ENCODE measurements at places on chromosomes 5 and 9.

GRCh38 chr5:179131321-179131835 is 71.2 kb downstream of the ZNF354C start:
- no peak for DNase-seq

DNA sequence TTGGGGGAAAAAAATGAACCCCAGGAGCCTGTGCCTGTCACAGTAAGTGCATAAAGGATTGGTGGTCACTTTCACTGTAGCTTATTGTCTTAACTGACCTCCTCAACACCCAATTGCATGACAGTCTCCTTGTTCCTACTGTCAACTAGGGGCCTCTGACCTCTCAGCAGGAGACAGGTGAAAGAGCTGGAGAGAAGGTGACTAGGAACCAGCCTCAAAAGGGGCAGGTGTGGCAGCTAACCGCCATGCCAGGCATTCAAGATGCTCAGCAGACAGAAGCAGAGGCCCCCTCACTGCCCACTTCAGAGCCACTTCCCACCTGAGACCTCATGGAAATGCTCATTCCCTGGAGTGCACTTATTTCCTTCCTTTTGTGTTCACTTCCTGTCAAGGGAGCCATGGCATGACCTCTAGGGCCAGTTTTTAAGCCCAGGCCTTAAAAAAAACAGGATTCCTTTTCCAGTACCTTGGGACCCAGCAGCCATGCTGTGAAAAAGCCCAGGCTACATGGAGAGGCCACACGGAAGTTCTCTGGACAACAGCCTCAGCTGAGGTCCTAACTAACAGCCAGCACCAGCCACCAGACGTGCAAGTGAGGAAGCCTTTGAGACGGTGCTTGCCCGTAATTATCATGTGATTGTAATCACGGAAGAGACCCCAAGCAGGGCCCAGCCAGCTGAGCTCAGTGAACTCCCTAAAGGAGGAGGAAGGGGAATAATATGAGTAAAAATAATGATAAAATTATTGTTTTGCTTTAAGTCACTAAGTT is 74.9 kb downstream of the NSUN2 start:
- no peak for DNase-seq

- DNase-seq, result no peak
Measured at GRCh38 chr9:96574931-96575351, 44.7 kb downstream of the CDC14B start.

GRCh38 chr5:82754759-82755158 is 322.4 kb downstream of the TMEM167A start:
- DNase-seq, result no peak

GRCh38 chr5:73822278-73822988 is 196.4 kb downstream of the ARHGEF28 start:
- DNase-seq, result peak; percentile 21

DNA sequence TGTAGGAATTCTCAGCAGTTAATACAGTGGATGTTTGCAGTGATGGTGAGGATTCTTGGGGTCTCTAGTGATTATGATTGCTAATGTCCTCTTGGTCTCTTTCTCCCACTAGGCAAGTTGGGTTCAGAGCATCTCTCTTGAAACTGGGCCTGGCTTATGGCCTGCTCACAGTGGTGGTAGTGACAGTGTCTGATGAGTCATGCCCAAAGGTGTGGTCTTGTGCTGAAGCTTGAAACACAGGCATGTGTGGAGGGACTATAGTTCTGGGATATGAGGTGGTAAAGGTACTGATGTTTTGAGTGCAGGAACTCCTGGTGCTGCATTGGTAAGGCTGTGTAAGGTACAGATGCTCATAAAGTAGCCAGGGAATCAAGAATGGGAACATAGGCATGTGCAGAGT is 231.1 kb downstream of the FAM170A start:
- DNase-seq, result no peak

- DNase-seq, result no peak
Measured at GRCh38 chr5:136675769-136676168, 310.4 kb upstream of the TRPC7 start.

DNA sequence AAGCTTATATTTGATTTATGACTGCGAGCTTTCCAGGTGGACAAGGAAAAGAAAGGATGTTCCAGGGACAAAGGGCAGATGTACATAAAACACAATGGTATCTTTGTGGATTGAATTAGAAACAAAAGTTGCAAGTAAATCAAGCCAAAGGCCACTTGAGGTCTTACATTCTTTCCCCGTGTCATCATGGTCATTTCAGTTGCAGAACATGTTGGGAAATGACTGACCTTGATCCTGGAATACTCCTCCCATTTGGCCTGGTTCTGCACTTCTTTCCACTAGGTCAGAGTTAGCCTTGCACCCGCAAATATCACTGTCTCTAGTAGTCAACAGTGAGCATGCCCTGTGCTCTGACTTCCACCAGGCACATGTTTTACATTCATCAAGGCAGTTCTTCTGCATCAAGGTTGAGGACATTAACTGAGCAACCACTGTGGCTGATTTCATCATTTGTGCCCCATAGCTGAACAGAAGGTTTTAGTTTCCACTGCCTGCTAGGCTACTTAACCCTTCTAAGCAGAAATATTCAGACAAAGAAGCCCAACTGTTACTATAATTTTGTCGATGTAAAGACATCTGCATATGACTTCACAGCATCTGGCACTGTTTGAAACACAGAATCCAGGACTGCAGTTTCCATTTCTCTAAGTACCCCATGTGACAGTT is 1161.7 kb upstream of the DMAC1 start:
- DNase-seq, result no peak

- no peak for DNase-seq
Measured at GRCh38 chr5:115961381-115962238, 665 bp upstream of the LVRN start.

- DNase-seq, result no peak
Measured at GRCh38 chr5:139848508-139849100, 53.0 kb downstream of the PSD2 start.

DNA sequence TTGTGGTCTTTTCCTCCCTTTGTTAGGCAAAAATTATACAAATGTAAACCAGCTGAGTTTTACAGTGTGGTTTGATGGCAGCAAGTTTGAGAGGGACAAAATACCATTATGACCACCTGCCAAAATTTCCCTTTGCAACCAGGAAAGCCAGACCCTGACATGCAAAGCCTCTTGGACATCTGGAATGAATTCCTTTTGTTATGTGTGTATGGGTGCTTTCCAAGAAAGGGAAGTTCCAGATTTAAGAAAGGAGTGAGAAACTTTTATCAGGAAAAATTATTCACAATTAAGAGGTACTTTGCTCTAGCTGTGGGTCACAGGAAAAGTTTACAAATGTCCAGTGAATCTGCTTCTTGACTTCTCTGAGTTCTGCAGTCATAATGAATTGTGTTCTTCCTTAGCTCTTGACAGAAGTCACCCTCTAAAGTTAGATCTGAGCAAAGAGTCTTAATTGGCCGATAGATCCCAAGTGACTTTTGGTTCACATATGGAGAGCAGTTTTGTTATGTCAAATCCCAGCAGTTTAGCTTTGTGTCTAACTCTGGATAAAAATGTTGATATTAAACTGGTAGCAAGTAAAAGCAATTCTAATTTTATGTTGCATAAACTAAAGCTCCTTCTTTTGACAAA is 295.9 kb upstream of the ZNF608 start:
- peak; percentile 80 for DNase-seq

GRCh38 chr9:134301387-134302129 is 24.7 kb upstream of the RXRA start:
- DNase-seq, result no peak

- DNase-seq, result peak; percentile 57
Measured at GRCh38 chr9:83041771-83042170, 21.2 kb downstream of the RASEF start.

DNA sequence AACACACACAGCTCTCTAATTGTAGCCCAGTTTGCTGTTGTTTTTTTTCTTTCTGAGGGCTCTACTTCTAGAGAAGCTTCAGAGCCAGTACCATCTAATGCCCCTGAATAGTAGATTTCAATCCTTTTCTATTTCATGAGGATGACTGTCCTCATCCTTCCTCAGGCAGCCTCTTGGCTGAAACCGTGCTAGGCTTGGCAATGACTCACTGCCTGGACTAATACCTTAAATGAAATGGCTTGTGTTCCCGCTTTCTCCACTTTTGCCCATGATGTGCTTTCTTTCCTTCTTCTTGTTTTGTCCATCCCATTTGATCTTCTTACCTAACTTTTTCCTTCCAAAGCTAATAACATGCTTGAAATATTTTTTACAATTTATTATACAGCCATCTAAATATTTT is 80.1 kb downstream of the ITGA1 start:
- DNase-seq, result peak; percentile 36

GRCh38 chr5:147162740-147163139 is 72.1 kb upstream of the STK32A start:
- no peak for DNase-seq

DNA sequence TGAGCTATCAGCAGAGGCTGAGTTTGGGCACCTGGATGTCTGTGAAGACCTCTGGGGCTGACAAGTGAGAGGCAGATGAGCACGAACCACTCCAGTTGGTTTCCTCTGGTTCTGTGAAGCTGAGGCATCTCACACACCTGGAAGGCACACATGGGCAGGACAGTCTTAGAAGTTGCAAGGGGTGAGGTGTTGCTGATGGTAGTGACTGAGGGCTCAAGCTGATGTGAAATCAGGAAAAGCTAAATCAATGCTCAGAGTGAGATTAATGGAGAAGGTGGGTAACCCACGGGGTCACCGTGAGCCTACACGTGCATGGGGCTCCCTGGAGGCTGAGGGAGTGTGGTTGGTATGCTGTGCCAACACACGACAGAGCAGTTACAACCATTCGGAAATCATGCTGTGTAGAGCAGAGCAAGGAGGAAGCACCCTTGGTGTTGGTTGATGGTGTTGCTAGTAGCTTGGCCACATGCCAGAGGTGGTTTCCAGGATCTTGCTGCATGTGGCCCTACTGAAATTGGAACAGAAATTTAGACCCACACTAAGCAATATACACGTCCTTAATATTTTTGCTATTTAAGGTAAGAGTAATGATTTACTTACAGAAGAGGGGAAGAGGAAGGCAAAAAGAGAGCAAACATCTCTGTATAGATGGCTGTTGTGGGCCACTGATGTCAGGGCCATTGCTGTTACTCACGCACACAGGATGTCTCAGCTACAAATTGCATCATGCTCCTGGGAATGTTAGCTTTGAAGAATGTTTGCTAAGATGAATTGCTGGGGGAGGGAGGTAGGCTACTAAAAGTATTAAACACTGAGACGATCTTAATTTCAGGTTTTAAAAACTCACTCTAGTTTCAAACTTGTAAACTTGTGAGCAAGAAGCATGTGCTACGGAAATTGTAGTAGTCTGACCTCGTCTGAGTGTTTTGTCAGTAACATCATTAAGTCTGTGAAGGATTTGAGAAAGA is 170.5 kb downstream of the ARHGEF28 start:
- DNase-seq, result peak; percentile 97

DNA sequence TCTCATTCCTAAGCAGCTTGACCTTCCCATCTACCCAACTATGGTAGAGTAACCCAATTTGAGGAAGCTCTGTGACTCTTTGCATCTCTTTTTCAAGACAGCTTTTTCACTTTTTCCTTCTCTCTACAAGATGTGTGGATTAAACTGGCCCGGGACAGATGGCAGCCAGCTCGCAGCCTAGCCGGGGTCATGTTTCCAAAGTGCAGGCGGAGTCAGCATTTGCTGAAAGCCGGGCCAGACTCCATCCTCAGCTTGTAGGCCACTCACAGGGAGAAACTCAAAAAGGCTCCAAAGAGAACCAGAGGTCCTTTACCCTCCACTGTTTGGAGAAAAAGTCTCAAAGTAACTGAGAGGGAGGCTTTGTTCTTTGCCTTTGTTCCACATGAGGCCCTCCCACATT is 286.8 kb upstream of the PANK3 start:
- DNase-seq, result no peak

GRCh38 chr5:138755084-138755748 is 2.0 kb downstream of the CTNNA1 start:
- no peak for DNase-seq

DNA sequence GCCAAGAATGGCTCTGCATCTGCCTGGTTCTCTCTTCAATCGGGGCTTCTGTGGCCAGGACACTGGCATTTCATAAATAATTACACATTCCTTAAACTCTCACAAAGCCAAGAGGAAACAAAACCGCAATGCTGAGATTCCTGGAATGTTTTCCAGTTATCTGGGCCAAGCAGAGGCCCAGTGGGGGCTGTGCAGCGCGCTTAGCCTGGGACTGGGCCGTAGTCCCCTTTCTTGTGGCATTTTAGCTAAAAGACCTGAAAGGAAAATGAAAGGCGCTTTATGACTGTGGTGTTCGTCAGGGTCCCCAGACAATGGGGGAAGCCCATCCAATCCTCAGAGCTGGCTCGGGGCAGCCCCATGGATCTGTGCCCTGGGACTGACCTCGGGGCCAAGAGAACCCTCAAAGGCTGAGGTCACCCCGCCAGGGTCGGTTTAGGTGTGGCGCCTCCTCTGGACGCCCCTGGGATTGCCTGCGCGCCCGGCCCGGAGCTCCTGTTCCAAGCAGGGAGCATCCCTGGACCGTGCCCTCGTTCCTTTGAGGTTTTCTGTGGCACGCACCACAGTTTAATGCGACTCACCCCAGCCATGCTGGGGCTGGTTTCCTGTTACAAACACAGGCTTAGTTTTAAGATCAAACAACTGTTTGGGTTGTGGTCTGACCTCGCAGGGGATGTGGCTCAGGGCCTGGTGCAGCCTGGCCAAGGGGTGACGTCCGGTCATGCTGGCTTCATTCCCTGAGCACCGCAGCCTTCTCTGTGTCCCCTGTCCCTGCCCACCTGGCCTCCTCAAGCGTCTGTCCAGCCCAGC is 51.5 kb upstream of the NKD2 start:
- DNase-seq, result peak; percentile 92

DNA sequence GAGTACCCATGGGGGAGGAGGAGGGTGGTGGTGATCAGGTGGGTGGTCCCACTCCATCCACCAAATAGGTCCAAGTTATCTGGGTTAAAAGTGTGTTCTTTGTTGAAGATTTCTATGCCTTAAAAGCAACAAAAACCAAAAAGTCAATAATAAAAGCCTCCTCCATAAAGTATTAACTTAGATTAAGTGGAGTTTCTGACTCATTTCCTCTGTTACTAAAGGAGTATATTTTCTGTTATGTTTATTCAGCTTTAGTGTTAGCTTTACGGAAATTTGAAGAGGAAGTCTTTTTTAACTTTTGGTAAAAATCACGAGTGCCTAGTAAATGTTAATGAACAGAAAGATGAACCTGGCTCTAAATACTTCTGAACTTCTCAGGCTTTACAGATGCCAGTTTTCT is 17.8 kb downstream of the FBXO38 start:
- DNase-seq, result no peak

DNA sequence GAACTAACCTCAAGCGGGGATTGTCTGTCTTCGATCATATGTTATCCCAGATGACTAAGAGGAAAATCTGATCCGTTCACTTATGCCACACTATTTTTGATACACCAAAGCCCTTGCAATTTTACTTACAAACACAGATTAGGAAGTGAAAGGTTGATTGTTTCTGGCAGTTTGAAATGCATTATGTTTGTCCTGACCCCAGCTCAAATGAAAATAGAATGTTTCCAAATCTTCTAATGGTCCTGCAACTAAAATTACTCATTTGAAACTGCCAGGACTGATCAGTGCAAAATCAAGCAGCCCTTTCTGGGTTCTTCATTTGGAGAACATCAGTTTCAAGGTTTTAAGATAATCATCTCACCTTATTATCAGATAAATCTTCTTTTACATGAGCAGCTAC is 696.7 kb upstream of the WWC1 start:
- DNase-seq, result no peak

All from astrocyte (in vitro differentiated cells and primary cell).